Cardiac fibroblast (primary cell): ENCODE measurements at places on chromosomes 4 and X.

DNA sequence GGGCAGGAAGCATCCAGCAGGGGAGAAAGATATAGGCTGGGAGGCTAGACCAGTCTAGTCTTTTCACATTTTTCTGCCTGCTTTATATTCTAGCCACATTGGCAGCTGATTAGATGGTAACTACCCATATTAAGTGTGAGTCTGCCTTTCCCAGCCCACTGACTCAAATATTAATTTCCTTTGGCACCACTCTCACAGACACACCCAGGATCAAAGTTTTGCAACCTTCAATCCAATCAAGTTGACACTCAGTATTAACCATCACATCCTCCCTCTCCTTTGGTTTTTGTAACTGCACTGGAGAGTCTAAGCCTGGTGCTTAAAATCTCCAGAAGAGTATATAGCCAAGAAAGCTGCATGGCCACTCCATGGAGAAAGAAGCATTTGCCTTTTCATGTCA is 560.4 kb downstream of the GRXCR1 start:
- DNase-seq, result no peak

DNA sequence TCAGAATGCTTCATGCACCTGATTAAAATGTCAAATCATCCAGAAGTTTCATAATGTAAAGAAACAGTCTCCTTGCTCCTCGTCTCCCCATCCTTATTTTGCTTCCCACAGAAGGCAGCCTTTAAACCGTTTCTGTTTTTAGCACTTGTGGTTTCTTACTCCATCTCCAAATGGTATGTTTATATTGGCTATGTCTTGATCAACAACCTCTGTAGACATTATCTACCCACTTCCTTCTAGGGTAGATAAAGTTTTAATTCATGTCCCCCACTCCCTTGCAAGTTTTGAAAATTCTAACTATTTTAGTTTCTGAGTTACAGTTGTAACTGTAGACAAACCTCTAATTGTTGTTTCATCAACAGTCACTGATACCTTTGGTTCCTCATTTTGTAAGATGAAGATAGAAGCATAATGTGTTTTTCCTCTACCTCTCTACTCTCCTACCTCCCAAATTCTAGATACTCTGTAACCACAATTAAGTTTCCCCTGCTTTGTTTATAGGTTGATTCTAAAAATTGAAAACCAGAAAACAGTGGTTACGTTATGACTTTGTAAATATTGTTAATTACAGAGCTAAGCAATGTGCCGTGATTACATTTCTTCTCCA is 291.7 kb upstream of the GATB start:
- DNase-seq, result peak; percentile 6

DNA sequence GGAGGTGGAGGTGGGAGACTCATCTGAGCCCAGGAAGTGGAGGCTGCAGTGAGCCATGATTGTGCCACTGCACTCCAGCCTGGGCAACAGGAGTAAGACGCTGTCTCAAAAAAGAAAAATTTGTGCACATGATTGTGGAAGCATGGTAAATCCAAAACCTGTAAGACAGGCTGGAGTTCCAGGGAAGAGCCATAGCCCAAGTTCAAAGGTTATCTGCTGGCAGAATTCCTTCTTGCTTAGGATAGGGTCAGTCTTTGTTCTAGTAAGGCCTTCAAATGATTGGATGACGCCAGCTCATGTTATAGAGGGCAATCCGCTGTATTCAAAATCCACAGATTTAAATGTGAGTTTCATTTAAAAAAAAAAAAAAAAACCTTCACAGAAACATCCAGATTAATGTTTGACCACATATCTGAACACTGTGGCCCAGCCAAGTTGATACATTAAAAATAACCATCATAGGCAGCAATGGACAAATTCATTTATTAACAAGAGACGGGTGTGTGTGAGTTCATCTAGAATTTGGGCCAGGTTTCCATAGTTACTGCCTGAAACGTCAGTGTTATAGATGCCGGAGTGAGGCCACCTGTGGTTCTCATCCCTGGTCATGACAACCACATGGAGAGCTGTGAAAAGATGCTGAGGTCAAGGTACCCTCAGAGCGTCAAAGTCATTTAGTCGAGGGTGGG is 35.2 kb upstream of the SLC2A9 start:
- no peak for DNase-seq

DNA sequence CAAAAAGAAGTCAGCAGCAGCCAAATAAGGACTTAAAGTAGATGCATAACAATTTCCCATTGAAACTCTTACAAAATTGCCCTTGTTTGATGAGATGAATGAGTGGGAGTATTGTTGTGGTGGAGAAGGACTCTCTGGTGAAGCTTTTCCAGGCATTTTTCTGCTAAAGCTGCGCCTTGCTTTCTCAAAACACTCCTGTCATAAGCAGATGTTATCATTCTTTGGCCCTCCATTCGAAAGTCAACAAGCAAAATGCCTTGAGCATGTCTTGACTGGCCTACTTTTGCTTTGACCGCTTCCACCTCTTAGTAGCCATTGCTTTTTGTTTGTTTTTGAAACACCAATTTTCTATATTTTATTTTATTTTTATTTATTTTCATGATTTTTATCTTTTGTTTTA is 340.9 kb upstream of the FGF13 start:
- no peak for DNase-seq
